ENCODE measurements at places on chromosomes 5 and 9. TPM values are rescaled to one million over a fixed set of nuclear protein-coding genes. Genes with fewer than 3 reads are reported as not detected.

- no peak for DNase-seq
- no peak overlapping the region for H3K27ac ChIP-seq
- H3K4me1 ChIP-seq = peaks cover 19% of the 10 kb centered on the region
- no peak overlapping the region for H3K4me3 ChIP-seq
Observed at GRCh38 chr9:5790923-5791322, 42.0 kb downstream of the ERMP1 start.

DNA sequence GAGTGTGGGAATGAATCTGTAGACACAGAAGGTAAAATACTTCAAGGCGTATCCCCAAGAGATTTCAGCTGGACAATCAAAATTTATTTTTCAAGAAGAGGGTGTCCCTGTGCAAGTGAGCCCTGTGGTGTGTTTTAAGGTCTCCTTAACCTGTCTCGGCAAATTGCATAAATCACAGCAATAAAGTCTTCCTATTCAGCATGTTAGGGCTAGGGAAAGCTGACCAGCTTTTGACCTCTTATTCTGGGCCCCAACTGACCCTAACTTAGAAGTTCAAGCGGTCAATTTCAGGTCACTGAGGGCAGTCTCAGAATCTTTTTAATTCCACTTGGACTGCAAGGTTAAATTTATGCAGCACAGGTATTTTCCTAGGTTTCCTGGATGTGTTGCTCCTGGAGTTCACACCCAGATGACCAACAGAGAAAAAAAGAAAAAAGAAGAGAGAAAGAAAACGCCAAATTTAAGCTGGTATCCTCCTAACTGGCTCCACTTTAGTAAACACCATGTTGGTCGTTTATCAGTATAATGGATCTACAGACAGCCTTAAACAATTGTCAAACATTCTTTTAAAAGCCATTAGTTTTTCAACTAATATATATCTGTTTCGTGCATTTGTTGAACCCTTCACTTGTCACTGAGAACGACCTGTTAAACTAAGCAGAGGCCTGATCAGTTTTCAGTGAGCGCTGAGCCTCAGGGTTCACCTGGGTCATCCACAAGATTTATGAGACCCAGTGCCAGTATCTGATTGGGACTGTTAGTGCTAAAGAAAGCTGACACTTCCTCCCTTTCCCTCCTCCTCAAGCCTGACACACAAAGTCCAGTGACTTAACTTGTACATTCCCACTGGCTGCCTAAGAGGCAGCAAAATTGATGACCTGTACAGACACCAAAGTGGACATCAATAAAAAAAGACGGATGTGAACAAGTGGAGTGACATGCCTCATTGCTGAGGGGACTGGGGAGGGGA is 546.1 kb downstream of the NR2F1-AS1 start:
- no peaks in the 10 kb centered on the region for H3K36me3 ChIP-seq
- DNase-seq = no peak
- no peak overlapping the region for H3K4me3 ChIP-seq

DNA sequence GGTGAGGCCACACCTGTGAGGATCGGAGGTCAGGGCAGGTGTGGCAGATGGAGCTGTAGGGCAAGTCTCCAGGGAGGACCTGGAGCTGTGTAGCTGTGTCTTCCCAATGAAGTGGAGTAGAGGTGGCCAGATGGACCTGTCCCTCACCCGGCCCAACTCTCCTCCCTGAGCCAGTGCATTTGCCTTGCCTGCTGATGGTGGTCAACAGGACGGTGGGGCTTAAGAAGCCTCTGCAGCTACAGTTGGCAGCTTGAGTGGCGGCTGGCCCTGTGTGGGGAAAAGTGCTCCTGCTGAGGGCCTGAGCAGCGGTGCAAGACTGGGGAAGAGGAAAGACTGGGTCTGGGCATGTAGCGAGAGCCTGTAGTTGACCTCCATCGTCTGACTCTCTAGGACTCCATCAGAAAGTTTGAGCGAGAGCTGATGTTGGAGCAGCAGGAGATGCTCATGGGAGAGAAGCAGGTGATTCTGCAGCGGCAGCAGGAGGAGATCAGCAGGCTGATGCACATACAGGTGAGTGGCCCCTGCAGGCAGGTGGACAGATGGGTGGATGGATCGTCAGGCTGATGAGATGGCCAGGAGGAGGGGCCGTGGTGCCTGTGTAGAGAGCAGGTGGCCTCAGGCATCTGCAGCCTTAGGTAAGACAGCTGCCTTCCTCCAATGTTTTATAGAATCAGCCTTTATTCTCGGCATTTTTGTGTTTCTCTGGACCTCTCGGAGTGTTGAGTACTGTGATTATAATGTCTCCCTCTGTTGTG is 24.9 kb downstream of the PITX1 start:
- no peak overlapping the region for H3K4me3 ChIP-seq
- H3K36me3 ChIP-seq = no peaks in the 10 kb centered on the region
- H3K27me3 ChIP-seq = no peaks in the 10 kb centered on the region
- no peaks in the 10 kb centered on the region for H3K4me1 ChIP-seq
- DNase-seq = no peak
- no peak overlapping the region for H3K27ac ChIP-seq

DNA sequence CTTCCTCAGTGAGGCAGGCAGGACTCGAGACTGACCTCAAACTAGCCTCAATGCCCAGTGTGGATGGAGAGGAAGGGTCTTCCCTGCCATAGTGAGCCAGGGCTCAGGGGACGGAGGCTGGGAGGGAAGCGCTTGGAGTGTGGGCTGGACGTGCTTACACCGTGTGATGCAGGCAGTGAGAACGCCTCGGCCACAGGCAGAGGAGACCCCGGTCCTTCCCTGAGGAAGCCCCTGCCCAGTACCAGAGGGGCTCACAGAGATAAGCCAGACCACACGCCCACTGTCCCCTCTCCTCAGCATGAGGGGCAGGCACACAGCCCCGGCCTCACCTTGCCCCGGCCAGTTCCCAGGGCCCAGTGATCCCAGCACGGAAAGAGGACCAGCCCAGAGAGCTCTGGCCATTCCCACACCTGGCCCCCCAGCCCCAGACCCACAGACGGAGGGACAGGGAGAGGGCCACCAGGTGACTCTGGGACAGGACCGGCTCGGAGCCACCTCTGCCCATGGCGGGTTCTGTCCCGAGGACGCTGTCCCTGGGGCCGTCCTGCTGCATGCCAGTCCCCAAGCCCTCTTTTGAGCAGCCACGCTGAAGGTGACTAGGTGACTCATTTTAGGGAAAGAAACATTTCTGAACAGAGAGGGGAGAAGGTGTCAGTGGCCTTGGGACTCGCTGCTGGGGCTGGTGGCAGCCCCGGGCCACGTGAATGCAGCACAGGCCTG is 6.0 kb upstream of the NSMF start:
- H3K27ac ChIP-seq = no peak overlapping the region
- H3K4me3 ChIP-seq = no peak overlapping the region
- H3K36me3 ChIP-seq = no peaks in the 10 kb centered on the region
- H3K4me1 ChIP-seq = peaks cover 31% of the 10 kb centered on the region
- H3K27me3 ChIP-seq = no peaks in the 10 kb centered on the region

GRCh38 chr5:14869668-14870164 is 1.9 kb downstream of the ANKH start:
- peak overlapping the region; percentile 56 for H3K4me3 ChIP-seq
- H3K4me1 ChIP-seq = peaks cover 10% of the 10 kb centered on the region
- no peaks in the 10 kb centered on the region for H3K36me3 ChIP-seq
- no peaks in the 10 kb centered on the region for H3K27me3 ChIP-seq
- DNase-seq = peak; percentile 3

DNA sequence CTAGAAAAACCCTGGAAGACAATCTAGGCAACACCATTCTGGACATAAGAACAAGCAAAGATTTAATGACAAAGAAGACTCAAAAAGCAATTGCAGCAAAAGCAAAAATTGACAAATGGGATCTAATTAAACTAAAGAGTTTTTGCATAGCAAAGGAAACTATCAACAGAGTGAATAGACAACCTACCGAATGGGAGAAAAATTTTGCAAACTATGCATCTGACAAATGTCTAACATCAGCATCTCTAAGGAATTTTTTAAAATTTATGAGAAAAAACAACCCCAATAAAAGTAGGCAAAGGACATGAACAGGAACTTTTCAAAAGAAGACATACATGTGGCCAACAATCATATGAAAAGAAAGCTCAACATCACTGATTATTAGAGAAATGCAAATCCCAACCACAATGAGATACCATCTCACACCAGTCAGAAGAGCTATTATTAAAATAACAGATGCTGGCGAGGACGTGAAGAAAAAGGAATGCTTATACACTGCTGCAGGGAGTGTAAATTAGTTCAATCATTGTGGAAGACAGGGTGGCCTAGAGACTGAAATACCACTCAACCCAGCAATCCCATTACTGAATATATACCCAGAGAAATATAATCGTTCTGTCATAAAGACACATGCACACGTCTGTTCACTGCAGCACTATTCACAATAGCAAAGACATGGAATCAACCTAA is 3.8 kb downstream of the MOCS2 start:
- peaks cover 30% of the 10 kb centered on the region for H3K4me1 ChIP-seq
- H3K27me3 ChIP-seq = no peaks in the 10 kb centered on the region
- no peak overlapping the region for H3K27ac ChIP-seq
- no peaks in the 10 kb centered on the region for H3K36me3 ChIP-seq
- H3K4me3 ChIP-seq = no peak overlapping the region

GRCh38 chr9:1013021-1013420 is 36.6 kb downstream of the DMRT3 start:
- no peaks in the 10 kb centered on the region for H3K36me3 ChIP-seq
- no peak overlapping the region for H3K27ac ChIP-seq
- no peaks in the 10 kb centered on the region for H3K27me3 ChIP-seq
- no peaks in the 10 kb centered on the region for H3K4me1 ChIP-seq
- DNase-seq = no peak

GRCh38 chr9:136309101-136309801 is 5.4 kb upstream of the CCDC187 start:
- no peaks in the 10 kb centered on the region for H3K36me3 ChIP-seq
- no peak overlapping the region for H3K4me3 ChIP-seq
- H3K27me3 ChIP-seq = no peaks in the 10 kb centered on the region
- H3K27ac ChIP-seq = no peak overlapping the region
- no peaks in the 10 kb centered on the region for H3K4me1 ChIP-seq
- DNase-seq = no peak

DNA sequence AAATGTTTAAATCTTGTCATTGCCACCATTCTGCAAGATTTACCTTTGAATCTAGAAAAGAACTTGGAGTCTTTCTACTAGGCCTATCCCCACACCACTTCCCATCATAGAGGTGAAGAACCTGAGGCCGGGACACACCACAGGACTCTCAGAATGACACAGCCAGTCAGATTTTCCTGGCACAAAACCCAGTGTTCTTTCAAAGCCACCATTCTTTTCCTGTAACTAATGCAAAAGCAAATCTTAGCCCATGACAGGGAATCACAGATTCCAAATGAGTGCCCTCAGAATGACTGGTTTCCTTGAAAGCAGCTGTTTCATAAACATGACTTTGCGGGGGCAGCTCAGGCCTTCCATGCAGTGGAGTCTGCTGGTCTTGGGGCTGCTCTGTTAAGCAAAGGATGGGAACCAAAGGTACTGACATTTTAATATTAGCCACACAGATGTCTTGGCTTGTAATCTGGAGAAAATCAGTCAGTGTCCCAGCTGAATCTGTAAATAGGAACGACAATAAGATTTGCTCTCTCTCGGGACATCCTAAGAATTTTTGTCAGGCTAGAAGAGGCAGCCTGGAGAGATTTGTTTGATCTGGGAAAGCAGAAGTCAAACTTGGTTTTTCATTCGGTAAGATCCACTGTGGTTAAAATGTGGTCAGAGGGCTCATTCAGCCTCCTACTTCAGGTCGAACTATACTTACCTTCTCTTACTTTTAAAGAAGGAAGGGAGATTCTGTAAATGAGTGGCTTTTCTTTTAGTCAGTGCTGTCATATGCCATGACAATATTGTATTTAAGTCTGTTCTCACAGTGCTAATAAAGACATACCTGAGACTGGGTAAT is 115.1 kb downstream of the PALM2AKAP2 start:
- H3K4me1 ChIP-seq = no peaks in the 10 kb centered on the region
- H3K4me3 ChIP-seq = no peak overlapping the region
- no peak overlapping the region for H3K27ac ChIP-seq
- no peaks in the 10 kb centered on the region for H3K27me3 ChIP-seq

DNA sequence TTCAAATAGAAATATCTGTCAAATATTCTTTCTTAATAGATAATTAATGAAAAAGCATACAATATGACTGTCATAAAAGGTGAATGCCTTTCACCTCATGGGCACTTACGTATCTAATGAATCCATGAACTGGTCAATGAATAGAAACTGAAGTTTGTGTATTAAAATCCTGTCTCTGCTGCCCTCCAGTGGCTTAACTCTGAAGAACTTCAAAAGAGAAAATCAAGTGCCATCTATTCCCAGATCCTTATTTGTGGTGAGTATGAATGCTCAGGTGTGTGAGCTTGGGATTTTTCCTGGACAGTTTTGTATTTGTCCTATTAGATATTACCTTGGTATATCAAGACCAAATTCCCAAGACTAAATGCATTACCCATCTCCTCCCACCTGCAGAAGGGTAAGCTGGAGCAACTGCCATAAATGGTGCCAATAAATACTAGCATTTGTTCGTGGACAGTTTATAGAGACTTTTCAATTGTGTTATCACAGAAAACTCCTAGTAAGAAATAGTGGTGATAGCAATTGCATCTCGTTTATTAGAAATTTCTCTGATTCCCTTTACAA is 44.0 kb upstream of the SVEP1 start:
- no peak overlapping the region for H3K4me3 ChIP-seq
- H3K27me3 ChIP-seq = no peaks in the 10 kb centered on the region
- H3K4me1 ChIP-seq = no peaks in the 10 kb centered on the region

GRCh38 chr5:132496631-132497487 is 6.3 kb upstream of the IRF1 start:
- peaks cover 71% of the 10 kb centered on the region for H3K4me1 ChIP-seq
- H3K4me3 ChIP-seq = peak overlapping the region; percentile 79
- no peaks in the 10 kb centered on the region for H3K36me3 ChIP-seq
- H3K27ac ChIP-seq = peak overlapping the region; percentile 82
- H3K27me3 ChIP-seq = no peaks in the 10 kb centered on the region
- peak; percentile 69 for DNase-seq

DNA sequence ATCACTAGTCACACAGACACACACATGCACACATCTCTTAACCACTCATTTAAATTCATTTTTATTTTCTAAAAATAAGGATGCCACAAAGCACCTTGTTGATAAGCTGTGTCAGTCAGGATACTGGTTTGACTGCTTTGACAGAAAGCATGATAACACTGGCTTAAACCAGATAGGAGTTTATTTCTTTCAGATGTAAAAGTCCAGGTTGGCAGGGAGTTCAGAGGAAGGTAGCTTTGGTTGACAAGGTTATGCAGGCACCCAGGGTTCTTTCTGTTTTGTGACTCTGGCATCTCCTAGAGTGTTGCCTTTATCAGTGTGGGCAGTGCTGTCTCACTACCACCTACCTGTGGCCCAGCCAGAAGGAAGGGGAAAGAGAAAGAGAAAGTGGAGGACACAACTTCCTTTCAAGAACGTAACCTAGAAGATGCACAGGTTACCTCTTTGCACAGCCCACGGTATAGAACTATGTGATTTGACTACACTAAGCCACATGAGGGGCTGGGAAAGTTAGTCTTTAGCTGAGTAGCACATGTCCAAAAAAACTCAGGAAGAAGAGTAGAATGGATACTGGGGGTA is 334.7 kb downstream of the OSTF1 start:
- no peaks in the 10 kb centered on the region for H3K36me3 ChIP-seq
- H3K4me1 ChIP-seq = no peaks in the 10 kb centered on the region
- H3K27ac ChIP-seq = no peak overlapping the region
- no peak overlapping the region for H3K4me3 ChIP-seq
- no peaks in the 10 kb centered on the region for H3K27me3 ChIP-seq

The APBB3 gene
- total RNA-seq = 14.1 TPM

The CD180 gene
- 0.27 TPM for total RNA-seq
